ENCODE measurements at places on chromosomes 6 and 20.

- no peak for DNase-seq
Measured at GRCh38 chr6:69102416-69102815, 467.3 kb downstream of the ADGRB3 start.

- no peak for DNase-seq
Measured at GRCh38 chr6:136037242-136037875, 185.9 kb downstream of the PDE7B start.

- DNase-seq, result no peak
Measured at GRCh38 chr6:161838306-161839035, 564.6 kb upstream of the AGPAT4 start.

DNA sequence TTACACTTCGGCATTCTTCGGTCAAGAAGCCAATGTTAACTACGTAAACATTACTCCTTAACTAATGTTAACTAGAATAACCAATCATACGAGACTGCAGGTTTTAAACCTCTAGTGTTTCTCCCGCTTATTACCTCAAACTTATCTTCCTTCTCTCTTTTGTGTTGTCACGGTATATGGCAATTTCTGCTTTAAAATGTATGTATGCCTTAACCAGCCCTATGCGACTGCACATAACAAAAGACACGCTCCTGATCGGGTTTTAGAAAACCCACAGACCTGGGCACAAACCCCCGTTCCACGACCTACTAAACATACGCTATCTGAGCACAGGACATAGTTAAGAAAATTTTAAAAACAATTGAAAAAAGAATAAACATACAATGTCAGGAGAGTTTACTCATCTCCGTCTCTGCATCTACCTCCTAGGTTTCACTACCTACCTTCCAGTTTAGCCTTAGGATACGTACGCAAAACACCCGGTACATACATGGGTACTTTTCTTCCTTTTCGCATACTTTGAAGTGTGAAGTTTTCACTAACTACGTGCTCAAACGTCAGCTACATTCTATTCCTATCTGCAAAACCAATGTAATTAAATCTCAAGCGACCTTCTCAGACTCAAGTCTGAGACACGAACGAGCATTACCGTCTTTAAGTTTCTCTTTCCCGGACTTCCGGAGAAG is 1.1 kb downstream of the CD164 start:
- DNase-seq, result no peak

DNA sequence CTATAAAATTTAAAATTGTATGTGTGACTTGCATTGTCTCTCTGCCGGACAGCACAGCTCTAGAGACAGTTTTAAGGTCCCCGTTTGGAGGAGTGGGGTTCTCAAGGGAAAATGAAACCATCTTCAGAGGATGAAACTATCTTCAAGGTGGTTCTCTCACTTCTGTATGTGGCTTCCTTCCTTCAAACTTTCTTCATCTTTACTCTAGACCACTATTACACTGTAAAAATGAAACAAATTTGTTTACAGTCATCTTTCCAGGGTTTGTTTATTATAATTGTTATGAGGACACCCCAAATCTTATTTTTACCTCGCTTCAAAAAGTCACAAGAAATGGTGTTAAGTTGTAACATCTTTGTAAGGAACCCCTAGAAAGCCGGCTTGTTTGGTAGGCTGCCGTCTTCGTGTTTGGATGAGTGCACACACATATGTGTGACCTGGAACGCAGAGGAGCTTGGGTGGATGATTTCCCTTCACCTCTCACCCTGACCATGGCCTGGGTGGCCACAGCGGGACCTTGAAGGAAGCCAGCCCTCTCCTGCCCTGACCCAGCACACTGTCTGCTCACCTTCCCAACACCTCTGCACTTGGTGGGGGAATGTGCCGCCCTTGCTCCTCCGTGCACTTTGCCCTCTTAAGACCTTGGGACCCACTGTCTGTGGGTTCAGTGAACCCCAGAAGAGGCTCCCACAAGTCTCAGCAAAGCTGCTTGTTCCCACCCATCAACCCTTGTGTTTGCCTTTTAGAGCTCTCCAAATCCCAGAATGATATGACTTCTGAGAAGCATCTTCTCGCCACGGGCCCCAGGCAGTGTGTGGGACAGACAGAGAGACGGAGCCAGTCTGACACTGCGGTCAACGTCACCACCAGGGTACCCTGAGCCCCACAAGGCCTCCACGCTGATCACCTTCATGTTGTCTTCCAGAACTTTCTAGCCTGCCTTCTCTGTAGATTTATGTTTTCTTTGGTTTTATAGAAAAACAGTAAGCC is 67.8 kb downstream of the SYTL3 start:
- DNase-seq, result no peak

DNA sequence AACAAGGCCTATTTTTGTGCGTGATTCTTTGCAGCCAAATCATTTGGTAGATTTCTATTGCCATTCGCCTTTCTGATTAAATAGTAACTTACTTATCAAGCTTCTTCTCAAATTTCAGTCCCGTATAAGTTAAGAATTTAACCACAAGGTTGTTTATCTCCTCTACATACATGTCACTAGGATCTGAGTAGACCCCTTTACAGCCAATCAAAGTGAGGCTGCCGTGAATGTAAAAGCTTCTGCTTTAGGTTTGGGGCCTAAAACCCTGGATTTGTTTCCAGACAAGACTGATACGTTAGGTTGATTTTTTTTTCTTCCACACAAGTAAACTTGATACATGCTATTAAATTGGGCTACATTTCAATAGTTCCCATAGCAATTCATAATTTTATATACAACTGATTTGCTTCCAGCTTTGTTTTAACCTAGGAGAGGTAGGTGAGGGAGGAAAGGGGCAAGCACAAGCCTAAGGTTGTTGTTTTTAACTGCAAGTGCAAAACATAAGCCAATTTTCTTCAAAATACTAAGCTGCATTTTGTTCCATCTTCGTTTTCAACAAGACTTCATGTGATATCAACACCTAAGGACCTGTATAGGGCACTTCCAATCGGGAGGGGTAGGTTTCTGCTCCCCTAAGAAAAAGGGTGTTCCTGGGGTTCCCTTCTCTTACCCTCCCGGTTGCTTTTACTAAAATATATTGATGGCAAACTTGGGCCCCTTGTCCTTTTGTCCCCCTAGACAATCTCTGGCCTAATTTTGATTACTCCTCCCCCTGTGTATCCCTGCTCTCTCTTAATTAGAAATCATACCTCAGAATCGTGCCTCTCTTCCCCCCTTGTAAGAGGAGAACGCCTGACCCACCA is 1.7 kb downstream of the RANBP9 start:
- no peak for DNase-seq

DNA sequence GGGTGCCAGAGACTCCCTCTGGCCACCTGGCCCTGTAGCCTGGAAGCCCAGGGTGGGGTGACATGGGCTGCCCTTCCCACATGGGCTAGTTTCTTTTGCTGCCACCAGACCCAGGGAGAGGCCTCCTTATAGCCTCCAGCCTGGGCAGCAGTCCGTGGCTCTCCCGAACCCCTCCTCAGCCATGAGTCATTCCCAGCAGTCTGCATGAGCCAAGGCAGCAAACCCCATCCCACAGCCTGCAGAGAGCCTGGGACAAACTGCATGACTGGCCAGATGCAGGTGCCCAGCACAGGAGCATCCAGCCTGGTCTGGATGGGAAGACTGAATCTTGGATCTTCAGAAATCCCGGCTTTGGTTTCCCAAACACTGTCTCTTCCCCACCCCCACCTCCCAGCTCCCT is 75.7 kb downstream of the MRPL14 start:
- DNase-seq, result no peak

GRCh38 chr20:10239954-10240353 is 21.3 kb downstream of the SNAP25 start:
- DNase-seq, result peak; percentile 45

- no peak for DNase-seq
Measured at GRCh38 chr6:5782783-5783547, 223.8 kb downstream of the NRN1 start.

- DNase-seq, result no peak
Measured at GRCh38 chr6:133648581-133648980, 240.3 kb upstream of the TCF21 start.

DNA sequence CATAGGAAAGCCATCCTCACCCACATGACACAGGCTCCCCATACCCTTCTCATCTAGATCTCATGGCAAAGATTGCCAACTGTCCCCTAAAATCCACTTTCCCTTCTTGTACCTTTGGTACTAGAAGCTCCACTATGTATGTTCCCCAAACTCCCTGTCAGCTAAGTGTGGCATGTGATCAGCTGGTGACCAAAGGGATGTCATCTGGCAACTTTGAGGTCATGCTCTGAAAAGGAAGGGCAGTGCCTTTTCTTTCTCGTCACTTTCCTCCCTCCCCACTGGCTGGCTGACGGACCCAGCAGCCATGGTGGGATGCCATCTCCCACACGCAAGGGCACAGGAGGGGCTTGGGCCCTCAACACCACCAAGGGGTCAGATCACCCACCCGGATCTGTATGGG is 23.8 kb upstream of the TAF8 start:
- no peak for DNase-seq

GRCh38 chr6:97322811-97323210 is 39.8 kb upstream of the MMS22L start:
- DNase-seq, result no peak

GRCh38 chr20:44009679-44009992 is 95.0 kb downstream of the TOX2 start:
- DNase-seq, result no peak

All from NCI-H187 (cell line).